ENCODE measurements at places on chromosomes 6 and 20.
A peak's percentile ranks its signal among the peaks of the same experiment; 100 is the strongest.

- DNase-seq, result no peak
Measured at GRCh38 chr6:136471372-136471771, 78.8 kb downstream of the MAP7 start.

GRCh38 chr6:69866770-69867638 lies 648 bp downstream of the COL19A1 start:
- DNase-seq, result peak; percentile 30

- DNase-seq, result peak; percentile 22
Measured at GRCh38 chr6:107493158-107494057, 3.5 kb downstream of the SOBP start.

GRCh38 chr6:34386316-34387137 lies 5.9 kb downstream of the NUDT3 start:
- peak; percentile 19 for DNase-seq

DNA sequence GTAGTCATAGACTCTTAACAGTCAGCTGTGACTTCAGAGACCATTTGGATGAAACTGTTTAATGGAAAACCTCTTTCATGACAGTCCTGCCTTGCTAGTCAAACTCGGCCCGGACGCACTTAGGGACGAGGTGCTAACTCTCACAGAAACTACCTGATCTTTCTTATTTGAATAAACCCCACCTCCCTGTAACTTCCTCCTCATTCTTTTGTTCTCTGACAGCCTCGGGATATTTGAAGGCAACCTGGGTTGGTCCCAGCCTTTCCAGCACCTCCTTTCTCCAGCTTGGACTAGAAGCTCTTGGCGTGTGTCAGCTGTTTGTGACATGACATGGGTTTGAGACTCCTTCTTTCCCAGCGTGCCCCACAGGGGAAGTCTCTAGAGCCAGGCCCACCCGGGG lies 175.3 kb upstream of the EXOC2 start:
- DNase-seq, result no peak

DNA sequence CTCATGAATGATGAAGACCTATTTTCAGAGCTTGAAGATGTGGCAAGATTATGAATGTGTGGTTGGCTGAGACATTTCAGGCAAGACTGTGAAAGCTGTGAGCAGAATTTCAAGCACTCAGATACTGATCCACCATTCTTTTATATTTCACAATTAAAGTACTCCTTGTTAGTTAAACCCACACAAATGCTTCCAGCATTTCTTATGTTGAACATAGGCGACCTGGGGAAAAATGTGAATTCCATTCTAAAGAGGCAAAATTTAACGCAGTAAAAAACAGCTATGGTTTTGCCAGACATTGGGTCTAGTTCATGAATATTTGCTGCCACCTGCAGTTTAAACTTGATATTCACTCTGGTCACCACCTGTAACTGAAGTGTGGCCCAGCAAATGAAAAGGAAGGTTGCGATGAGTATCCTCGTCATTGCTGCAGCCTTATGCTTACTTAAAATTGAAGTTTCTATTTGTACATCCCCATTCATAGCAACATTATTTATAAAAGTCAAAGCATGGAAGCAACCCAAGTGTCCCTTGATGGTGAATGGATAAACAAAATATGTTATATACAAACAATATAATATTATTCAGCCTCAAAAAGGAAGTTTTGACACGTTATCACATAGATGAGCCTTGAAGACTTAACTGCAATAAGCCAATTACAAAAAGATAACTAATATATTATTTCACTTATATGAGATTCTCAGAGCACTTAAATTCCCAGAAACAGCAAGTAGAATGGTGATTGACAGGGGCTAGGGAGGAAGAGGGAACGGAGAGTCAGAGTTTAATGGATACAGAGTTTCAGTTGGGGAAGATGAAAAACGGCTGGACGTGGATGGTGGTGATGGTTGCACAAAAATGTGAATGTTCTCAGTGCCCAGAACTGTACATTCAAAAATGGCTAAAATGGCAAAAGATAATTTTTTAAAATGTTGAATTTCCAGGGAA lies 32.4 kb upstream of the FAM184A start:
- peak; percentile 64 for DNase-seq

- DNase-seq, result no peak
Measured at GRCh38 chr20:60116128-60116909, 158.1 kb downstream of the CDH26 start.

DNA sequence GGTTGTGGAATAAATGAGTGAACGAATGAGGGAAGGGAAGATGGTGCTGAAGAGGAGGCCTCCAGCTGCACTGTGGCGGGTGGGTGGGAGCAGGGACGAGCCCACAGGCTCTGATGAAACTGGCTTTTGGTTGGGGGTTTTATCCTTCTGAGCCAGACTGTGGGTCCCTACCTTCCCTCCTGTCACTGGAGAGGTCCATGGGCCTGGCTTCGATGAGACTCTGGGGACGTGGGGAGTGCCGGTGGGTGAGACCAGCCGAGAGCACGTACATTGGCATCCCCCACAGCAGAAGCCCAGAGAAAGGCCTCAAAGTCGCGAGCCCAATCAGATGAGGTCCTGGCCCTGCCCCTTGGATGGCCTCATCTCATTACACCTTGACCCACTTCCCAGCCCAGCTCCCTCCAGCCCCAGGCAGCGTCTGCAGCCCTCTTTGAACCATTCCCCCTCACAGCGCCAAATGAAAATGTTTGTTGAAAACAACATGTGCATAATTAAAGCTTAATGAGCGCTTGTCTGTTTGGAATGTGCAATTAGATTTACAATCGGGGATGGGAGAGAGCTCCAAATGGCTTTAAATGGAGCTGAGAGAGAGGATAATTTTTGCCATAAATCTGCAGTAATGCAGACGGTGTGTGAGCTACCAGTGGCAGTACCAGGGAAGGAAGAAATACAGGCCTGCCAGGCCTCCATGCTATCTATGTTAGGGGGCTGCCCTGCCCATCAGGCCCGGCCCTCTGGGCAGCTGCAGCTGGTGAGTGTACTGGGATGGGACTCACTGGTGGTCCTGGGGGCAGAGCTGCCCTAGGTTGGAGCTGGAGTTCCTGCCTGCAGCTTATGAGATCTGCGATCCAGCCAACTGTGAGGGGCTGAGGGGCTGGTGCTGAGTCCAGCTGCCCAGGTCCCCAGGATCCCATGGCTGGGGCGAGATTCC lies 47.2 kb downstream of the TOX2 start:
- no peak for DNase-seq

- no peak for DNase-seq
Measured at GRCh38 chr20:35156978-35157377, 9.8 kb upstream of the EDEM2 start.

- no peak for DNase-seq
Measured at GRCh38 chr6:33751771-33752645, 5.3 kb upstream of the IP6K3 start.

DNA sequence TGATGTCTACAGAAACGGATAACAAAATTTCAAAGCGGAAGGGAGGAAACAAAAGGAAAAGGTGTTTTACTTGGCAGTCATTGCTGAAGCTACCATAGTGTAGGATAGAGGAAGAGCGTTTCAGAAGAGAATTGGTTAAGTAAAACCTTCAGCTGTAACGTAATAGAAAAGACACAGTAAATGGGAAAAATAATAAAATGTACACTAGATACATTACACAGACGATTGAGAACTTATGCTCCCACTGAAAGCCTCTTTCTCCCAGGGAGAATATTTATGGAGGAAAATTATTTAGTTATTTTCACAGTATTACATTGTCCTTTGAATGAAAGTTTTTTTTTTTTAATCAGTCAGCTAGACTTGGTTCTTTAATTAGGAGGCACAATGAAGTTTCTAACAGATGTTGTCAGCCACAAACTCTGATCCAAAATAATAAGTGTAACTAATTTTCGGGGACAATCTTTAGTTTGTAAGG lies 90.7 kb upstream of the PRDM1 start:
- DNase-seq, result no peak

- no peak for DNase-seq
Measured at GRCh38 chr20:50133041-50133440, 20.1 kb upstream of the UBE2V1 start.

DNA sequence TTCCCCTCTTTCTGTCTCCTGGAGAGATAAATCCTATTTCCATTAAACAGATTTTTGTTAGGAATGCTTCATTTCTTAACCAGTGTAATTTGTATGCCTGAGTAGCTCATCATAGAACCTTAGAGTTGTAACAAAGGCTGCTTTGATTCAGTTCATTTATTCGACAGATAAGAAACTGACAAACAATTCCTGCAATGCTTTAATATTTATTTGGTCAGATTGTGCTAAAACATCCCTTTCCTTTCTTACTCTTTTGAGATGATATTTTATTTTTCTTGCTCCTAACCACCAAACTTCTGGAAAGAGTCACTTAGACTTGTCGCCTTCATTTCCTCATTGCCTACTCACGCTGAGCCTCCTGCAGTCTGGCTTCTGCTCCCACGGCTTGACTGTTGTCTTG lies 89.0 kb upstream of the SUPT3H start:
- no peak for DNase-seq

DNA sequence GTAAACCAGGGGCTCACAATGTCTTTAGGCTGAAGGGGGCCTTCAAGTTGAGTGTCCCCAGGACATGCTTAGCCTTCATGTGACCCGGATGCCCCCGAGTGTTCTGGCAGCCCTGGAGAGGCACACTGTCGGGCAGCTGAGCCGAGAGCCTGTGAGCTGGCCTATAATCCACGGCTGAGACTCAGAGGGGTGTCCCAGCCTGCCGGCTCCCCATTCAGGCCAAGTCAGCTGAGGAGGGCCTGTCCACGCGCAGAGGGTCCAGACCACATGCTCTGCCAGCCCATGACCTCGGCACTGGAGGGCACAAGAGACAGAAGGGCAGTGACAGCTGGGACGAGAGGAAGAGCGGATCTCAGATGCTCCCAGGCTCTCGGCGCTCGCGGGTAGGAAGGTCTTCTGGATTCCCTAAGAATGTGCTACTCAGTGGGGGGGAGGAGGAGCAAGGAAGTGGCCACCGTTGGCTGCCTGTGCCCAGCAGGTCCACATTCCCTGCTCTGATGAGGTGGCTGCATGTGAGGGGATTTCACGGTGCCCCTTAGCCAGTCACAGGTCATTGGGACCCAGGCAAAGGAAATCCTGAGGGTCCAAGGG lies 224.7 kb downstream of the NRN1 start:
- DNase-seq, result no peak

DNA sequence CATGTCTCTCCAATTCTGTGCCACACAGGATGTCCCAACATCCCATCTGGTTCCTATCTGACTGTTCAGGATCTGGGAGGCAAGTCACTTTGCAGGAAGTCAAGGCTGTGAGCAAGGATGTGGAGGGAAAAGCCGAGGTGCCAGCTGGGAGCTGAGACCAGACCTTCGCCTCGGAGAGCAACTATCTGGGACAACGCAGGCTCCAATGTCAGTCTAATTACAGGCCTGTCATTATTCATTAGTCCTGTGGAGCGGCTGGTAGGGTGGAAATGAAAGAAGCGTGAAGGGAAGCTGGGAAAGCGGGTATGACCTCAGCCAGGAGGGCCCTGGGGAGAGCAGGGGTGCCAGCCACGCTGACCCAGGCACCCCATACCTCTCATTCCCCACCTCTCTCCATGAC lies 147.3 kb downstream of the UNC5CL start:
- no peak for DNase-seq

- no peak for DNase-seq
Measured at GRCh38 chr20:21162631-21163030, 36.7 kb downstream of the KIZ start.

Data from endothelial cell of umbilical vein (primary cell).